Heart right ventricle (tissue), 16 donors: ENCODE measurements at places on chromosomes 5 and 9. TPM values are rescaled to one million over a fixed set of nuclear protein-coding genes. Genes with fewer than 3 reads are reported as not detected.

GRCh38 chr5:1156033-1156753 is 44.3 kb upstream of the SLC12A7 start:
- DNase-seq, result no peak

GRCh38 chr5:174317256-174317894 is 271.9 kb downstream of the NSG2 start:
- peak; percentile 30 for DNase-seq

- no peak for DNase-seq
Measured at GRCh38 chr5:11126844-11127243, 365.8 kb upstream of the DAP start.

The DMRT3 gene
- total RNA-seq, result not detected

- DNase-seq, result no peak
Measured at GRCh38 chr9:567128-567746, 274.3 kb upstream of the DMRT1 start.

DNA sequence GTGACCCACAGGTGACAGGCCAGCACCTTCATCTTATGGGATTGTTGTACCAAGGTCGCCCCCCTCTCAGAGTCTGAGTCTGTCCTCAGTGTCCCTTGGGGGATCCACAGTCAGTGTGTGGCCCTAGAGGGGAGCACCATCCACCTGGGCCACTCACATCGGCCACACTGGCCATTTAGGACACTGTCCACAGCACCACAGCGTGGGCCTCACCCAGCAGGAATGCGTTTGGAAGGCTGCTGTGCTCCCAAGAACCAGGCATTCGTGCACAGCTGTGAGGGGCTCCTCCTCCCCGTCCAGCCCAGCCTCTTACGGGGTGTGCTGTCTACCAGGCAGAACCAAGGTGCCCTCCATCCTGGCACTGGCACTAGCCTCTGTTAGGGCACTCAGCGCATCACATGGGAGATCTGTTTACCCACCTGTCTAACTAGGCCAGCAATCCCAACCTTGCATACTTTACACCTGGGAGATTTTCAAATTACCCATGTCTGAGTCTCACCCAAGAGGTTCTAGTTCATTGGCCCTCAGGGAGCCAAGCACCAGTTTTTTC is 24.5 kb upstream of the UBE2QL1 start:
- no peak for DNase-seq

GRCh38 chr5:119417891-119418605 is 34.2 kb upstream of the HSD17B4 start:
- no peak for DNase-seq

- DNase-seq, result no peak
Measured at GRCh38 chr5:58360794-58361193, 99.1 kb downstream of the PLK2 start.

The KCTD16 gene
- 0.04 TPM for total RNA-seq

The NTRK2 gene
- 2.9 TPM for total RNA-seq

The TAF11L10 gene
- not detected for total RNA-seq

DNA sequence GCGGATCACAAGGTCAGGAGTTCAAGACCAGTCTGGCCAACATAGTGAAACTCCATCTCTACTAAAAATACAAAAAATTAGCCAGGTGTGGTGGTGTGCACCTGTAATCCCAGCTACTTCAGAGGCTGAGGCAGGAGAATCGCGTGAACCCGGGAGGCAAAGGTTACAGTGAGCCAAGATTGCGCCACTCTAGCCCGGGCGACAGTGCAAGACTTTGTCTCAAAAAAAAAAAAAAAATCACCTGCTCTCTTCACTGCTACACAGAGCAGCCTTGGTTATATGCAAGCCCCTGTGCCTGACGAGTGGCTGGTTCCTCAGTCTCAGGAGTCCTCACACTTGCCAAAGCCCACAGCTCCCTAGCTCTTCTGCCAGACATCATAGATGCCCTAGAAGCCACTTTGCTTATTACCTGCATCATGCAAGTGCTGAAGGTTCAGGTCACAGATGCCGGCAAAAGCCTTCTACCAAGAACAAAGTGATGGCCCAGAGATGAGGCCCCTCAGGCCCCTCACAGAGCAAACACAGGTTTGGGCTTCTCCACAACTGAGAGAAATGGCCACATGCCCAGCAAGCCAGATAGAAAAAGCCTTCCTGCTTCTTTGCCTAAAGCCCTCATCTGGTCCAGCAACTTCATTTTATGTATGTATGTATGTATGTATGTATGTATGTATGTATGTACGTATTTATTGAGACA is 176.4 kb downstream of the AUH start:
- no peak for DNase-seq

The PAEP gene
- not detected for total RNA-seq

DNA sequence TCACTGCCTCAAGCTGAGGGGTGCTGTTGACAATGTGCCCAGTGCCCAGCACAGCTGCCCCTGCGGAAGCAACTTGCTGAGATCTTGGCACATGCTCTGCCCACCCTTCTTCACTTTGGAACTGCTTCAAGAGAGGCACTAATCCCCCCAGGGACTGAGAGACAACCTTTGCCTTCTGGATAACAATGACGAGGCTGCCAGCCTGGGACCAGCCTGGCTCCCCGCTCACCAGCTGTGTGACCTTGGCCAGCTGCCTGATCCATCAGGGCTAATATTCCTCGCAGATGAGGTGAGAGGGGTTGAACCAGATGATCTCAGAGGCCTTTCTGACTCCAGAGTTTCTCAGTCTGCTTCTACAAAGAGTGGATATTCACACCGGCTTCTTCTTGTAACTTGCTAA is 81.0 kb downstream of the SHB start:
- DNase-seq, result no peak
